Ureter (tissue), 1 donor: ENCODE measurements at places on chromosomes 4 and X. TPM values are rescaled to one million over a fixed set of nuclear protein-coding genes. Genes with fewer than 3 reads are reported as not detected.

DNA sequence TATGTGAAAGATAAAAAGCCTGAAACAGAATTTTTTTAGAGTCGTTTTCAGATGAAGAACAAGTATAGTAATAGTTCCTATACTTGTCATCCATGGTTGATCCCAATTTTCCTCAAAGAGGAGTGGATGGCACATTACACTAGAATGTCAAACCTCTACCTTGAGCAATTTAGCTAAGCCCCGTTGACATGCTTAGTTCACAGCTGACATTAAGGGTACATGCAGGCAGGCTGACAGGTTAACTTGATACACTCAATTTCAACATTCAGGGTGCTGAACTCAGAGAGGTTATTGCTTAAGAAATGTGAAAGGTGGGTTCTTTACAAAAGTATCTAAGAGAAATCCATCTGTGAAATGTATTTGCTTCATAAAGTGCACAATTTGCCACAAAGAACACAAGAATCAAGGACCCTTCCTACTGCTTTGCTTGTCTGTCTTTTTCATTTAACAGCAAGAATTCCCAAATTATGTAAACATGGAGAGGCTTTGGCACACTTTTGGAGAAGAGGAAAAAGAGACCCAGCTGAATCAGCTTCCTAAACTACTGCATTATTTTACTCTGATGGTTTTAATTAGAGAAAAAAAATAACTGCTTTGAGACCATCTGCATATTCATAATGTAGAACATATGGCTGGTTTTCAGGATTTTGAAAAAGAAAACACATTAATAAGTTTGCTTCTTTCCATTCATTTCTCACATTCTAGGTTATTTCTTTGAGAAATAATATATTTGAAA, 122.5 kb upstream of the DDIT4L start:
- DNase-seq, result no peak

DNA sequence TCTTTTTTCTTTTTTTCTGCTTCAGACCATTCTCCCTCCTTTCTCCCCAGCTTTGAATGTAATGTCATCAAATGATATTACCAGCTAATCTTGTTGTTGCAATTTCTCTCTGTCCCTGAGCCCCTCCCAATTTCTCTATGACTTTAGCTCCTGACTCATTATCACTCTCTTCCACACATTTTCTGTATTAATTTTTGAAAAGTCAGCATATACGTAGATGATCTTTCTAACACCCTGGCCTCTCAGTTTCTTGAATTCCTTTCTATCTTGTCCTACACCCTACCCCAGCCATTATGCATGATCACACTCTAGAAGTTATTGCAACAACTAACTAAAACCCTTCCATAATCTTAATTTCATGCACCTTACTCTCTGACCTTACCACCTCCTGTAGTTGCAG, 13.1 kb upstream of the TRPC3 start:
- DNase-seq, result no peak

DNA sequence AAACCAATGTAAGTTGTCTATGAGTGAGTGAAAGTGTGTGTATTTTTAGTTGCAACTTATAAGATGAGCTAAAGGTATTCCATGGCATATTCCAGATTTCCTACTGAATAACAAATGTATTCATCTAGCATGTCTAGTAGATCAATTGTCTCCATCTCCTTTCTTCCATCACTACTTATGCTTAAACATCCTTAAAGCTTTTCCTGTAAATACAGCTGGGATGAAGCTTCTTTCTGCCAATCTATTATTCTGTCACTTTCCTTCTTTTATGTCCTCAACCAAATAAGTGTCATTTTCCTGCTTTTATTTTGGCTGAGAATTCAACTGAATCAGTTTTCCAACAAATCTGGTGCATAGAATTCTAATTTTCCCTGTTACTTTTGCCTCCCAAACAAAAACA, 136.3 kb downstream of the COL25A1 start:
- no peak for DNase-seq

DNA sequence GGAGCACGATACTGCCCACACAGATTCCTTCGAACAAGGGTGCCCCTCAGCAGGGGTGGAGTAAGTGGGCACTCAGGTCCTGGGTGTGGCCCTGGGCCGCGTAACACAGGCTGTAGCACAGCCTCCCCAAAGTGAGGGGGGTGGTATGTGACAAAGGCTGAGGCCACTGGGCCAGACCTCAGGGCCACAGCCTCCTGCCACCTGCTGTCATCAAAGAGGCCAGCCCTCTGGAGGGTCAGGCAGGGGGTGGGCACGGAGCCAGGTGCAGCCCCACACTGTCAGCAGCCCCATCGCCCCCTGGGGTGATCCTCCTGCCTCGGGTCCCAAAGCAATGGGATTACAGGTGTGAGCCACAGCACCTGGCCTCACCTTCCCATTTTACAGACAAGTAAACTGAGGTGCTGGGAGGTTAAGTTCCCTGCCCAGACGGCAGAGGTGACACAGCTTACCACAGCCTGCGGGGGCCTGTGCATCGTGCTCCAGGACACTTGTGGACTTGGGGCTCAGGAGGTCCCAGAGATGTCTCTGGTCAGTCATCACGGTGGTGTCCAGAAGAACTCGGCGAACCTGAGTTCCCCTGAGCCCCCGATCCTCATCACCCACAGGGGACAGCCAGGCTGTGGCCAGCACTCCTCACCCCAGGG, 27.5 kb upstream of the MXD4 start:
- no peak for DNase-seq

- DNase-seq, result no peak
Observed at GRCh38 chrX:136220540-136220939, 30.7 kb downstream of the MAP7D3 start.

DNA sequence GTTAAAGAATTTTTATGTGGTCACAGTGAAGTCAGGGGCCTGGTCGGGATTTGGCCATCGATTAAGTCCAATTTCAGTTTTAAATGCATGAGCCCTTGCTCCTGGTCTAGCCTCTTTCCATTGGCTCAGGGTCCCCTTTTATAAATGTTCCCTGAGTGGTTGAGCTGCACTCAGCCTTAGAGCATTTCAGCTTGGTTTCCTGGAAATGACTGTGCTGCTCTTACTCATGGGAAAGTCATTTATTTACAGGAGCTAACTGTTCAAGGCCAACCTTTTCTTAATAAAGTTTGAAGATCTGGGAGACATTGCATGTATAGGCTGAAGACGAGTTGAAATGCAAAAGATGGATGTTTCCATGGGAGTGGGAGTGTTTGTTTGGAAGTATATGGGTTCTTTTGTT, 98.8 kb upstream of the CLNK start:
- DNase-seq, result no peak

DNA sequence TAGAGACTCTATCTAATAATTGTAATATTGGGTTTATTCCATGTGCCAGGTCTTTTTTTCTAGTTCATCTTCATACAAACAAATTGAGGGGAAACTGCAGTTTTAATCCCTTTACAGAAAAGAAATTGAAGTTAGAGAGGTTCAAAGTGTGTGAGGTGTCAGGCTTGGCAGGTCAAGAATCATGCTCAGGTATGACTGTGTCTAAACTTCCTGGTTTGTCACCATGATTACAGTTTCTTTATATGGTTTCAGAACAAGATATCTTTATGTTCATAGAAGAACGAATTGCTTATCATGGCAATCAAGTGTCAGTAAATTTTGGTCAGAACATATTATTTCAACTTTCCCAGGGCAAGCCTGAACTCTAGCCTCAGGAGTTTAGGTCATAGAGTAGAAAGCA, 460.4 kb downstream of the RAPGEF2 start:
- no peak for DNase-seq

- no peak for DNase-seq
Observed at GRCh38 chrX:31112226-31112999, 40.6 kb upstream of the FTHL17 start.

- no peak for DNase-seq
Observed at GRCh38 chrX:139299309-139299708, 231.2 kb upstream of the F9 start.

DNA sequence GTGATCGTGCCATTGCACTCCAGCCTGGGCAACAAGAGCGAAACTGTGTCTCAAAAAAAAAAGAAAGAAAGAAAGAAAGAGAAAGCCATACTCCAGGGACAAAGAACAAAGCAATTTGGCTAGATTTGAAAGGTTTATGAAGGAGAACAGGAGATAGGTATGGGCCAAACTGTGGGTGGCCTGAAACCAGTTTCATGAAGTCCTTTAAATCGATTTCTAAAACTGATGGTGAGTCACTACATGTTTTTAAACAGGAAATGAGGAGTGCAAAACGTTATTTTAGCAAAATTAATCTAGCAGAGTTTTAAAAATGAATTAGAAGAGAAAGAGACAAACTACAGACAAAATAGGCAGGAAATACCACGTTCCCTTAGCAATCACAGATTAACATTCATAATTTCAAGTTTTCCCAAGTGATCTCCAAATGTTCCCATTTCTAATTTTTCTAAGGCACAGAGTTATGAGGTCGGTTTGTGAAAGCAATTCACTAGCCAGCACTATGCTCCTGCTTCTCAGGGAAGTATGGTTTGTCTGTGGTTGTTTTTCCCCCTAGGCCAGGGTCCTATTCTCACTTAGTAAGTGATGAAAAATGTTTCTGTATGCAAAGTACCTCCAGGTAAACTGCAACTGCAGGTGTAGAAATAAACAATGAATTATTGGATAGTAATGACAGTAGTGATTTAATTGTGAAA, 190.6 kb downstream of the PPP3CA start:
- DNase-seq, result no peak

GRCh38 chr4:178081896-178082295, 639.7 kb upstream of the AGA start:
- no peak for DNase-seq

- DNase-seq, result no peak
Observed at GRCh38 chrX:21658152-21658737, at the start of gene KLHL34. Gene KLHL34 (minus strand): TSS chrX:21658330. CDS start chrX:21657788, 542 bp downstream.

DNA sequence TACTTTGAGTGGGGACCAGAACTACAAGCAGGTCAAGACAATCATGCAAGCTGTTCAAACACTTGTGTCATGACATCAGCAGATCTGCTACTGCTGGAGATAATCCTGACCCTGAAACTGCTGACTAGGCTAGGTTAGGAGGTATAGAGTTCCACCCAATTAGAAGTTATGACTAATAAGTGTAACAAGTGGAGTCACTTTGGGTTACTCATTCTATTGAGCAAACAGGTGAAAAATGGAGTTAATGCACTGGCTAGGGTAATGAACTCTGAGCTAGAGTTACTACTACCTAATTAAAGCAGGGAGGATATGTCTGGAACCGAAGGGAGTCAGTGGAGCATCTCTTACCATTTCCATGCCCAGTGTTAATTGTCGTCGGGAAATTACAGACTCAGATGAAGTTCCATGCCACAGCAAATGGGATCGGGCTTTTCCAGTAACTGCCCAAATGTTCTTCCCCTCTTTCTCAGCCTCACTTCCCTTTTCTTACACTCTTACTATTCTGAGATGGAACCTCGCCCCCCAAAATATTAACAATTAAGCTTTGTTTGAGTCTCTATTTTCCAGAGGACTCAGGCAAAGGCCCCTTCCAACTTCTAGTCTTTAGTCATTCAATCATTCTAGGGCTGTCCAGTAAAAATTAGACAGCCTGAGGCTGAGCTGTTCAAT, 19.8 kb upstream of the MANBA start:
- DNase-seq, result no peak

DNA sequence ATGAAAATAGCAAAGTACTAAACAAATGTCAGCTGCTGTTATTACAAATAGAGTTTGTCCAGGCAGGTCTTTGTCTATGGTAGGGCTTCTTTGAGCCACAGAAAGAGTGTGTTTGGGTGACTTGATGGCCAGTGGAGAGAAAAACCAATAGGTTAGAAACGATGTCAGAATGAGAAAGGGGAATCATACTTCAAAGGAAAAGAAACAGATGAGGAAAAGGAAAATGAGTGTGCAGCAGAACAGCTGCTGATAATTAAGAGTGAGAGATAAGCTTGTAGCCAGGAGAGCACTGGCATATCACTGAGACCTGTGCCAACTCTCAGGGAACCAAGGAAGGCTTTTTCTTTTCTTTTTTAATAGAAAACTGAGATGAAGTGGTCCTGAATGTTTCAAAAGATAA, 257.2 kb downstream of the ARHGAP24 start:
- no peak for DNase-seq

DNA sequence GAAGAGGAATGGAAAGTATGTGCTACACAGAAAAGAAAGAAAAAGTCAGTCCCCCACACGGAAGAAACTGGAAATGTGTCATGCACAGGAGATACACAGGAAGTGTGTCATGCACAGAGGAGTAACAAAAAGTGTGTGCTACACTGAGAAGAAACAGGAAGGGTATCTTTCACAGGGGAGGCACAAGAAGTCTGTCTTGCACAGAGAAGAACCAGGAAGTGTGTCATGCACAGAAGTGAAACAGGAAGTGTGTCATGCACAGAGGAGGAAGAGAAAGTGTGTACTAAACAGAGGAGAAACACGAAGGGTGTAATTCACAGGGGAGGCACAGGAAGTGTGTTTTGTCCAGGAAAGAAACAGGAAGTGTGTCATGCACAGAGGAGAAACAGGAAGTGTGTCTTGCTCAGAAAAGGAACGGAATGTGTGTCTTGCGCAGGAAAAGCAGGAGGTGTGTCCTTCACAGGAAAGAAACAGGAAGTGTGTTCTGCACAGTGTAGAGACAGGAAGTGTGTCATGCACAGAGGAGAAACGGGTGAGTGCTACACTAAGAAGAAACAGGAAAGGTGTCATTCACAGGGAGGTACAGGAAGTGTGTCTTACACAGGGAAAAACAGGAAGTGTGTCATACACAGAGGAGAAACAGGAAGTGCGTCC, 527.2 kb upstream of the PRKX start:
- DNase-seq, result no peak

Gene SSX1
- total RNA-seq, result not detected

Gene FGFBP1
- total RNA-seq, result not detected

Gene RAB33A
- 1.9 TPM for total RNA-seq

Gene FGF13
- 19.8 TPM for total RNA-seq

Gene AFM
- not detected for total RNA-seq
